Spleen (tissue), 13 donors: ENCODE measurements at places on chromosomes 7 and 10.

GRCh38 chr10:101452593-101452992 is 98.6 kb downstream of the BTRC start:
- DNase-seq = no peak

GRCh38 chr10:22427890-22428571 is 82.7 kb downstream of the SPAG6 start:
- no peak for DNase-seq

GRCh38 chr10:19843487-19843886 is 27.3 kb downstream of the PLXDC2 start:
- DNase-seq = no peak

- no peak for DNase-seq
Observed at GRCh38 chr10:13810568-13810967, 223.8 kb downstream of the PRPF18 start.

GRCh38 chr10:111278266-111278665 is 201.4 kb downstream of the ADRA2A start:
- DNase-seq = no peak

- DNase-seq = peak; percentile 81
Observed at GRCh38 chr7:36736899-36737211, 12.6 kb upstream of the AOAH start.

DNA sequence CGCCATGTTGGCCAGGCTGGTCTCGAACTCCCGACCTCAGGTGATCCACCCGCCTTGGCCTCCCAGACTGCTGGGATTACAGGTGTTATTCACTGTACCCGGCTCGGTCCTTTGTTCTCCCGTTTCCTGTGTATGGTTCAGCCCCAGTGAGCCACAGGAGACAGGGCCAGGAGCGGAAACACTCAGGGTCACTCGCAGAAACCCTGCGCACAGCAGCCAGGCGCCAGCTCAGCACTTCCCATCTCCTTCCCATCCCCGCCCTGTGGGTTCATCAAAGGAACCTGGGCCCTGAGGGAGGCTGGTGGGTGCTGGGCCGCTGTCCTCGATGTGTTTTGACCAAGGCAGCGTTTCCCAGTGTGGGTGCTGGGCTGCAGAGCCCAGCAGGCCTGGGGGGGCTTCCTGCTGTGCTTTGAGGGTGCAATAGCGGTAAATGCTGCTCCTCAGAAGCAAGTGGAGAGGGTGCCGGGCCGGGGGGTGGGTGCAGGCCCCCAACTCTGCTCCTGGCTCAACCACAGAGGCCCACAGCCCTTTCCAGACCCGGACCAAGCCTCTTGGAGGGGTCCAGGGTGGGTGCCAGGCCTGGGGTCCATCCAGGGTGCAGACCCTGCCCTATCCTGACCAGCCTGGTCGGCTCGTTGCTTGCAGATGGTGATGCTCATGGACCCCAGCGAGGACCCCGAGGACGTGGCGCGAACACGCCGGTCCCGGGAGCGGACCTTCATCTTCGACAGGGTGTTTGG is 15.3 kb upstream of the CHST12 start:
- no peak for DNase-seq

- DNase-seq = no peak
Observed at GRCh38 chr10:93059975-93060886, at the start of gene CYP26C1. Gene CYP26C1 (plus strand): TSS chr10:93060798. CDS start chr10:93061264, 466 bp downstream.
